A549 treated with Mapracorat at 1 μM for 4 hours (cell line): ENCODE measurements at places on chromosomes 5 and 9. TPM values are rescaled to one million over a fixed set of nuclear protein-coding genes. Genes with fewer than 3 reads are reported as not detected.

Gene GPR150
- 0.14 to 0.29 TPM (median 0.15 TPM) in 4 of 5 replicates, not detected in the other for total RNA-seq

Gene AP3S1
- total RNA-seq: 64.8 to 79.1 TPM (median 71.5 TPM) in 5 replicates

Gene PCDHB5
- 1.2 to 1.6 TPM (median 1.3 TPM) in 5 replicates for total RNA-seq

Gene SPINK4
- total RNA-seq: not detected in 5 replicates

Gene ARHGEF37
- total RNA-seq: 1.7 to 2.3 TPM (median 1.9 TPM) in 5 replicates
